Activated T-helper 17 cell treated with anti-CD3 and anti-CD28 coated beads, Interleukin-2, amount 50 U/mL, for 72 hours (primary cell): ENCODE measurements at places on chromosomes 4 and X. TPM values are rescaled to one million over a fixed set of nuclear protein-coding genes. Genes with fewer than 3 reads are reported as not detected.

Gene C4orf54
- not detected for total RNA-seq

Gene ZXDA
- 4.6 TPM for total RNA-seq

Gene MAGEA4
- total RNA-seq, result not detected

Gene SPIN4
- total RNA-seq, result 7.4 TPM

Gene ARHGAP36
- total RNA-seq, result not detected

GRCh38 chr4:113684534-113685091 is 76.9 kb downstream of the CAMK2D start:
- ATAC-seq, result peak; percentile 85

- no peak for ATAC-seq
Measured at GRCh38 chr4:66059136-66059535, 388.8 kb upstream of the EPHA5 start.

GRCh38 chrX:107871136-107871535 is 45.5 kb downstream of the MID2 start:
- ATAC-seq, result no peak

DNA sequence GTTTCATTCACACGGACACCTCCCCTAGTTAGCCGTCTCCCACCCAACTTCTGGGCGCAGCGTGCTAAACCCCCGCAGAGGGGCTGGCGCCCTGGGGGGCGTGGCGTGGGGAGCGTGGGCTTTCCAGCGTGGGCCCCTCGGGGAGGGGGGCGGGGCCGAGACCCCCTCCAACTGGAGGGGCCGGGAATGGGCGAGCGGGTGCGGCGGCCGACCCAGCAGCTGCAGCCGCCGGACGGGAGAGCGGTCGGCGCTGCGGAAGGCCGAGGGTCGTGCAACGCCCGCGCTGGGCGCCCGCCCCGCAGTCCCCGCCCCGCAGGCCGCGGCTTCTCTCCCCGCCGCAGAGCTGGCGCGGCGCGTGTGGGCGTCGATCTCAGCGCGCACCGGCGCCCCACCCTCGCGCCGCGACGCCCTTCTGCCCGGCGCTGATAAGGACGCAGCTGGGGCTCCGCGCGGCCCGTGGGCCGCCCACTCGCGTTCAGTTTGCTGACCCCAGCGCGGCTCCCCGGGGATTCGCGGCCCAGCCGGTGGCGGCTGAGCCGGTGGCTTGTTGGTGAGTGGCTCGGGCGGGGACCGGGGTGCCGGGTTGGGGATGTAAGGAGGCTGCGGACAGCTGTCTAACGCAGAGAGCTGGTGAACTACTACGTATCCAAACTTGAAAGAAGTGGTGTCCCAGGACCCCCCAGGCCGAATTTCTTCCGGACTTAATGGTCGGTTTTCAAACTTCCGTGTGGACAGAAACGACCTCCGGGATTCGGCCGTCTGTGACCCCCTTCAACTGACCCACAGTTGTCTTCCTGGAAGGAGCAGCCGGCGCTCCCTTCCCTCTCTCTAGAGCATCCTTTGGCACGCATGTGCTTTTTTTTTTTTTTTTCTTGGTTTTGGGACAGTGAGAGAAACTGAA is 1.5 kb downstream of the FHDC1 start:
- ATAC-seq, result no peak

DNA sequence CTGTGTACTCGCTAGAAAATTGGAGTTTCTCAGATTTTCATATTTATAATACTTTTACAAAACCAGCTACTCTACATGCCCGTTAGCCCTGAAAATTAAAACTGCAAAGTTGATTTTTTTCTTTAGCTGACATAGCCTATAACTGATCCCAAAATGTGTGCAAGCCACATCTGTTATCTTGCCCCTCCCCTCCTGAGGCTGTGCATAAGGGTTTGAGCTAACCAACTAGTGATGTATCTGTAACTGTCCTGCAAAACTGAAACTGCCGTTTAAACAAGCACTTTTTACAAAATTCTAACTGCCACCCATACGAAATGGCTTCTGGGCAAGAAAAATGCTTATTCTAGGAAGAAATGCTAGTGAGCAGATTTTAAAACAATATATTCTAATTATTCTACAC is 59.1 kb downstream of the EDNRA start:
- no peak for ATAC-seq

DNA sequence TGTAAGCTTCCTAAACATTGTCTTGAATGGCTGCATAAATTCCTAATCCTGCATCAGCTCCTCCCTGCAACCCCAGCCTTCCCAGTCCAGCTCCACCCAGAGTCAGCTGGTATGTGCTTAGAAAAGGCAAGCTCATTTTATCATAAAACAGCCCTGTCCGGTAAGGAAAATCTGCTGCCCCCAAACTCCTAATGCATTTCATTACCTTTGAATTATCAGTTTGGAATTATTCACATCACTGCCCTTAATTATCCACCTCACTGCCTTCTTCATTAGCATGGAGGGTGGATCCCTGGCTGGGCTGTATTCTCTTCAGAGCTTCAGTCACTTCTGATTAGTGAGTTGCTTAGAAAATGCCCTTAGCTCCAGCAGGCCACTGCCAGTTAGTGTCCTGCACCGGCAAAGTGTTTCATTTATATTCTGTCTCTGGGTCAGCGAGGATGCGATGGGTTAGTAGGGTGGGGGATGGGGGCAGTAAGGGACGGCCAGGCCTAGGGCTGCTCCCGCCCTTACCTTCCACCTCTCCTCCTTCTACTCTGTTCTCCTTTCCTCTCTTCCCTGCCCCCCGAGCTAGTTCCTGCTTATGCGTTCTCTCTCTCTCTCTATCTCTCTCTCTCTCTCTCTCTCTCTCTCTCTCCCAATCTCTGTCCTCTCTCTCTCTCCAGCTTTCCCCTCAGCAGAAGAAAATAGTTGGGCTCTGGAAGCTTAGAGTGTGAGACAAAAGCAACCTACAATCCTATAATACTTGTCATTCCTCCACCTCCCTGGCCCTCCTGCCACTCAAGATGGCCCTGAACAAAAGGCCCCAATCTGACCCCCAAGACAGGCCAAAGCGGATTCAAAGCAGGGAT is 174.8 kb upstream of the KLF3 start:
- ATAC-seq, result no peak

DNA sequence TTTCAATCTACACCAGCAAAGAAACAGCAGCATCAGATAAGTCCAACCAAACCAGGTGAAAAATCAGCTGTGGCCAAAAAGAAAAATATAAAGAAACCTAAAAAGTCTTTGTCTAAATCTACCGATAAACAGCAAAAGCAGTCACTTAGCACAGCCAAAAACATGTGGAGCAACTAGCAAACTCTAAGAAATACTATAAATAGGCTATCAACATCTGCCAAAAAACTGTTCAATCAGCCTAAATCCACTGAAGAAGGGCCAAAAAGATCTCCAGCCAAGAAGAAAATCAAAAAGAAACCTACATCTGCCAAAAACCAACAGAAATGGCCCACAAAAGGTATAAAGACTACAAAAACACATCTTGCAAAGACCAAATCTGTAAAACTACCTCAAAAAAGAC is 36.7 kb upstream of the CABS1 start:
- ATAC-seq, result no peak

DNA sequence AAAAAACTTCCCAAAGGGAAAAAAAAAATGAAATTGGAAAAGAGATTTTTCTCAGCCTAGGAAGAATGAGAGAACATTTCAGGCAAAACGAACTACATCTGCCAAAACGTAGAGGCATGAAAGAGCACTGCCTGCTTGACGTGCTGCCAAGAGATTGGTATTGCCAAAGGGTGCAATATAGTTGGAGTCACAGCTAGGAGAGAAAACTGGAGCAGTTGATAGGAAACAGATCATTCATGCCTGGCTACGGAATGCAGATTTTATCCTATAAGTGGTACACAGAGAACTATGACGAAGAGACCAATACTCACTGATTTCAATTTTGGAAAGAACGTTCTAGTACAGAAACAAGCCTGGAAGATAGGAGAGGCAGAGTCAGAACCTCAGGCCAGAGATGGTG is 68.4 kb upstream of the IQCM start:
- no peak for ATAC-seq

GRCh38 chr4:26736621-26737020 is 124.0 kb upstream of the STIM2 start:
- no peak for ATAC-seq

DNA sequence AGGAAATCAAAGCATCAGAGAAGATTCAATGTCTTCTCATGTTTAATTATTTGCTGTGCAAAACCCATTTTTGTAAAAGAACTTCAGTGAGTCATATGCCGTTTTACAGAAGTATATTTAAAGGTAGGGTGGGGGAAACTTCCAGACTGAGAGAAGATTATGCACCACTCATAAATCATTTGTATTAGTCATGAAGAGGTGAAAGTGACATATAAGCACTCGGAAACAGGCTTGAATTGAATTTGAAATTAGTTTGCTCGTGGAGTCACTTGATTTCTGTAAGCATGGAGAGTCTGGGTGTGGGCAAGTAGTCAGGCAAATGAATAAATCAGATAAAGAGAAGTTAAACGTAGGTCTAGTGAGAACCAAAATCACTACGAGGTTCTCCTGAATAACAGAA is 335.1 kb downstream of the ANK2 start:
- peak; percentile 95 for ATAC-seq

DNA sequence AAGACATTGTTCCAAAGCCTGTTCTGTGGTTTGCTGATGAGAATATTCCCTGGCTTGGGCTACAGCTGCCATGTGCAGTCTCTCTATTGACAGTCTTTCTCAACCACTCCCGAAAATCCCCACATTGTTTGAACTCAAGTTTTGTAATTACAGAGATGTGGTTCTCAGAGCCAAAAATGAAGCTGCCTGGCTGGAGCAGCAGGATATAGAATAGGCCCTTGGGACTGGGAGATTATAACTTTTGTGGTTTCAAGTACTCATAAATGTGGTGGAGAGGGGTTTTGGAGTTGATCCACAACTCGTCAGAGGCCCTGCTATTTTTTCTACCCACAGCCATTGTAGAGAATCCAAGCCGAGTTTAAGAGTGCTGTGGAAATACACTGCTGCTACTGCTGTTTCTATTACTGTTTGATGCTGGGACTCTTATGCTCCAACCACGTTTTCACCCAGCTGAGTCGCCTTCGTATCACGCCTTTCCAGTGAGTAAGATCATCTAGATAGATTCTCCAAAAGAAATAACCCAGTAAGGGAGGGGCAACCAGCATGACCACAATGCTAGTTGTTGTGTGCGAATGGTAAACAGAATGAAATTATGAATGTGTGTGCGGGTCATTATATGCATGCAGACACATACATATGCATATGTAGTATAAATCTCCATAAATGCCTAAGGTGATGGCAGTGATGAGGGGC is 57.1 kb upstream of the ATXN3L start:
- peak; percentile 61 for ATAC-seq

DNA sequence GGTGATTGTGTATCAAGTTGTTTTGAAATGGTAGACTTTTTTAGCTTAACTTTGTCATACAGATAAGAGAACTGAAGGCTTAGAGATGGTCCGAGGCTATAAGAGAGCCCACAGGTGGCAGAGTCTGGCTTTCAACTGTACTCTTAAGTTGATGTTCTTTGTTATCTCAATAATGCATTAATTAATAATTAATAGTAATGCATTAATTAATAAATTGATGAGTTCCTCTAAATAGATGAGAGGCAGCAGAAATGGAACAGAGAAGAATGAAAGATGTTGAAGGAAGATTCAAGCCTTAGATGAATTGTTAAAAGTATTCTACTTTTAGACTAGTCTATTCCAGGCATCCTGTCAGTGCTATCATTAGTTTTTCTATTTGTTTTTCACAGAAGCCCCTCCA is 22.4 kb downstream of the NUDT9 start:
- ATAC-seq, result no peak

DNA sequence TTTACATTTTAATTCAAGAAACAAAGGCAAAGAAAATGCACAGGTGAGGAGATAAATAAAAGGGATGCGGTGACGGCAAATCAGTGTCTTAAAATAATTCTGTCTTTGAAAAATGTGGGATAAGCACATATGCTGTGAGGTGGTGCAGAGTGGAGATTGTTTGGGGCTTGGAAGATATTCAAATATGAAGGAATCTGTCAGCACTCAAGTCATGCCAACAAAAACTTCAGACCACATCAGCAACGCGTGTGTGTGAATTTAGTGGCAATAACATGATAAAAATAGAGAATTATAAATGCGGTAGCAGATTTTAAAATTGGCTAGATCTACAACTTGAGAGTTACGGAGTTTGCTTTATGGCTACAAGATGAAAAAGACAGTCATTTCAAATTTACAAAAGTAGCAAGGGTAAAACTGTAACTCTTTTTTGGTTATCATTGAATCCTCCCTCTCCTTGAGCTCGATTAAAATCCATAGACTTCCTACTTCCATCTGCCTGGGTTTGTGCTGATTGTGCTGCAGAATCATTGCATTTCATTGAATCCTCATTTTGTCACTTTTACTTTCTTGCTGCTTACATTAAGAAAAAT is 71.5 kb upstream of the VCX2 start:
- no peak for ATAC-seq

GRCh38 chr4:163505374-163505773 is 10.9 kb downstream of the TMA16 start:
- no peak for ATAC-seq

GRCh38 chr4:77014256-77014655 is 61.5 kb downstream of the CCNI start:
- ATAC-seq, result peak; percentile 44

DNA sequence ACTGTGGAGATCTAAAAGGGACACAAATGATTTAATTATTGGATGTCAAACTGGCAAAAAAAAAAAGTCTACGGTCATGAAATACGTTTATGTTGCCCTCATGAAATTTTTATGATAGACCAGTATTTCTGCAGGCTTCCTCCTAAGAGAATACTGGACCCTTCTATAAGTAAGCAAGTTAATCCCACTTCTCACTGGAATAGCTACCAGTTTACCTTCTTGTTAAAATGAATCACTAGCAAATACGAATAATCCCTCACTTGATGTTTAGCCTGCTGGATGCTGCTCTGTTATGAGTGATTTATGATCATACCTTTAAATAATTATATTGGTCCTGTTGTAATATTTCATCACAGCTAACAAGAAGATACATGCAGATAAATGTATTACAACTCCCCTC is 39.6 kb upstream of the GRID2 start:
- ATAC-seq, result no peak

DNA sequence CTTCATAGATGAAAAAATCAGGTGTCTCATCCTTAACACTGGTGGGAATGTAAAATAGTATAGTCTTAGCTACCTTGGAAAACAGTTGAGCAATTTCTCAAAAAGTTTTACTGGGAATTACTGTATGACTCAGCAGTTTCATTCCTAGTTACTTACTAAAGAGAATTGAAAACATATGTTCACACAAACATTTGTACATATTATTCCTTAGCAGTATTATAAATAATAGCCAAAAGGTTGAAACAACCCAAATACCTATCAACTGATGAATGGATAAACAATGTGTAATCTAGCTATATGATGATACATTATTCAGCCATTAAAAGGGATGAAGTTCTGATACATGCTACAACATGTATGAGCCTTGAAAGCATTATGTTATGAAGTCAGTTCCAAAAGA is 41.7 kb downstream of the RBM46 start:
- ATAC-seq, result no peak

GRCh38 chr4:6565691-6566390 is 9.1 kb upstream of the MAN2B2 start:
- no peak for ATAC-seq

GRCh38 chr4:53558065-53558801 is 33.1 kb downstream of the LNX1 start:
- ATAC-seq, result no peak
